HepG2 (cell line): ENCODE measurements at places on chromosomes 1 and 21.

DNA sequence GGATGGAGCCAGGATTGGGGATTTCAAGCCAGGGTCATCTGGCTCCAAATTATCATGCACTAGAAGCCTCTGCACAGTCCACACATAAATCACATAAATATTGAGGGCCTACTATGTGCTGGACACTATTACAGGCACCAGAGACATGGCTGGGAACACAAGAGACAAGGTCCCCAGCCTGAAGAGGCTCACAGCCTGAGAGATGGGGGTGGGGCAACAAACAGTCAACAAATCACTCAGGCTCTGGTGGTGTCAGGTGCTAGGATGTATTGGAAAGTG is 41.6 kb upstream of the LAPTM5 start:
- no peak for DNase-seq

GRCh38 chr1:92975551-92976232 is 14.4 kb upstream of the DIPK1A start:
- DNase-seq, result no peak

DNA sequence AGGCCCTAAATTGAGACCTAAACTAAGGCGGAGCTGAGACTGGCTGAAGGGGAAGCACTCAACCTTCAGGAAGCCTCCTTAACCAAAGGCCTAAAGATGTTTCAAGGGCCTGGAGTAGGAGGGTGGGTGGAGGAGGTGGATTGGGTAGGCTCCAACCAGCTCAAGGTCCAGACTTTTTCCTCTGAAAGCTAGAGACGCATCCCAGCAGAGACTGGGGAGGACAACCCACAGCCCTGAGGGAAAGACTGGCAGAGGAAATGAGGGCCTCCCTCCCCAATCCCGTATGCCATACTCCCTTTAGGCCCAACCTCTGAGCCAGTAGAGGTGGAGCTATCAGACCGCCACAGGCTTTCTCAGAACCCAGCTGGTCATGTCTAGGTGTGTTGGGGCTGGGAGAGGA is 1.1 kb downstream of the ECM1 start:
- no peak for DNase-seq

GRCh38 chr1:70085521-70085920 is 119.9 kb downstream of the LRRC40 start:
- no peak for DNase-seq

DNA sequence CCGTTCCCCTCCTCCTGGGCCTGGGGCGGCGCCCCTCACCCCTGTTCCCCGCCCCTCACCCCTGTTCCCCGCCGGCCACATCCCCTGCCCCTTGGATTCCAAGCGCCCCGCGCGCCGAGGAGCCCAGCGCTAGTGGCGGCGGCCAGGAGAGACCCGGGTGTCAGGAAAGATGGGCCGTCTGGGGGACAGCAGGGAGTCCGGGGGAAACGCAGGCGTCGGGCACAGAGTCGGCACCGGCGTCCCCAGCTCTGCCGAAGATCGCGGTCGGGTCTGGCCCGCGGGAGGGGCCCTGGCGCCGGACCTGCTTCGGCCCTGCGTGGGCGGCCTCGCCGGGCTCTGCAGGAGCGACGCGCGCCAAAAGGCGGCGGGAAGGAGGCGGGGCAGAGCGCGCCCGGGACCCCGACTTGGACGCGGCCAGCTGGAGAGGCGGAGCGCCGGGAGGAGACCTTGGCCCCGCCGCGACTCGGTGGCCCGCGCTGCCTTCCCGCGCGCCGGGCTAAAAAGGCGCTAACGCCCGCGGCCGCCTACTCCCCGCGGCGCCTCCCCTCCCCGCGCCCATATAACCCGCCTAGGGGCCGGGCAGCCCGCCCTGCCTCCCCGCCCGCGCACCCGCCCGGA is at the start of gene TP73:
TSS of gene TP73 (plus strand) at position 587 of the 618 bp plus-strand sequence. CDS start 29,850 bp downstream, outside the sequence.
- no peak for DNase-seq

GRCh38 chr1:43521756-43522155 is 8.9 kb upstream of the PTPRF start:
- no peak for DNase-seq

GRCh38 chr1:229769006-229769405 is 143.0 kb downstream of the URB2 start:
- DNase-seq, result no peak

GRCh38 chr1:1048765-1049164 is 25.3 kb downstream of the RNF223 start:
- DNase-seq, result no peak

DNA sequence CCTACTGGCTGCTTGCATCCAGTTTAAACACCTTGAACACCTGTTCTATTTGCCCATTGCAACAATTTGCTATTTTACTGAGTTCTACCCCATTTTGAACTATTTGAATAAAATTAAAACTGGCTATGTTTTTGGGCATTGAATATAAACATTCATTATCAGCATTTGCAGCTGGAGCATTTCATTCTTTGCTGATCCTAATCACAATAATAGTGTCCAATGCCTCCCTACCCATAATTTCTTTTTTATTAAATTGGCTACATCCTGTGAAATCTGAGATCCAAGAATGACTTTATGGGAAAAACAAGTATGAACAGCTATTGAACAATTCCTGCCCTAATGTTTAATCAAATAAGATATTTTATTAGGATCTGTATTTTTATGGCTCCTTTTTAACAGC is 447.9 kb downstream of the PLA2G4A start:
- no peak for DNase-seq

DNA sequence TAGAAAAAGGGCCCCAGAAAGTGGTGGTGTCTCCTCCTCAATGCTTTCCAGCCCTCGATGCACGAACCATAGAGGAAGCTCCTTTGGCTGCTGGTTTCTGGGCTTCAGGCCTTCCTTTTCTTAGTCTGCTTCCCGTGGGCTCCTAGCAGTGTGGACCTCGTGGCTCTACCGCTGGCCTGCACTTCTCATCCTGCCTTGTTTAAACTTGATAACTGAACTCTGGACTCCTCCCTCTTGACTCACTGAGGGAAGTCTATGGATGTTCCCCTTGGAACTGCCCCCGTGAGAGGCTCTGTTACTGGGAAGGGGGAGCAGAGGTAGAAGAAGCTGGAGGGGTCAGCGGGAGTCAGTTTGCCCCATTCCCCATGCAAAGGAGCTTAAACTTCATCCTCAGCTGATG is 75.3 kb upstream of the WDR26 start:
- no peak for DNase-seq

DNA sequence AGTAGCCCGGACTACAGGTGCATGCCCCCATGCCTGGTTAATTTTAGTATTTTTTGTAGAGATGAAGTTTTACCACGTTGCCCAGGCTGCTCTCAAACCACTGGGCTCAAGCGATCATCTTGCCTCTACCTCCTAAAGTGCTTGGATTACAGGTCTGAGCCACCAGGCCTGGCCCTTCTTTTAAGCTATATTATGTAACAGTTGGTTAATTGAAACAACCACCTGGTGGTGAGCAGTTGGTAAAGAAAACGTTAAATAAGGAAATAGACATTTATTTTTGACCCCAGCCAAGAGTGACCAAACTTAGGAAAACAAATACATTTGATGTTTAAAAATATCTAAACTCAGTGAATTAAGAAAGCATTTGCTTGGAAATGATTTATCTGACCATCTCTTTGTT is 12.1 kb upstream of the PDC start:
- no peak for DNase-seq

DNA sequence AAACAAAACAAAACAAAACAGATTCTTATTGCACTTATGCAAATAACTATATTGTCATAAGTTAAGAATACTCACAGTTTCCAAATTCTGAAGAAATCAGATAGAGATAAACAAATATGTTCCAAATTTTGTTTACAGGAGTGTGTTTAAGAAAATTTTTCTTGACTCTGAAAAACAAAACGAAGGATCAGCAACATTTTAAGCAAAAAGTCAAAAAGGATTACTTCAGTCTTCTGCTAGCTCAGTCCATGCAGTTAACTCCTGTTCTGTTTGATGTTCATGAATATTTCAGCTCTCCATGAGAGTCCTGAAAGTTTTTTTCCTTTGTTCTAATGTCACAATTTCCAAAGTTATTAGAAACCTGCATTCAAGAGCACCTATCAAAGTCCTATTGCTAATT is 33.2 kb upstream of the KLF18 start:
- DNase-seq, result no peak

- DNase-seq, result no peak
Observed at GRCh38 chr1:109020693-109021257, 21.1 kb downstream of the WDR47 start.

- DNase-seq, result no peak
Observed at GRCh38 chr1:45395582-45395981, 55.3 kb upstream of the MUTYH start.

- no peak for DNase-seq
Observed at GRCh38 chr1:217620814-217621213, 10.1 kb downstream of the GPATCH2 start.

GRCh38 chr1:183907070-183907469 is 102.2 kb downstream of the RGL1 start:
- no peak for DNase-seq
